ENCODE measurements at places on chromosomes 2 and 18.

- no peak for DNase-seq
These were observed 146.1 kb upstream of the LINC00305 start for GRCh38 chr18:64294967-64295366.

GRCh38 chr2:65299246-65299645 lies 71.6 kb downstream of the ACTR2 start:
- DNase-seq = no peak

DNA sequence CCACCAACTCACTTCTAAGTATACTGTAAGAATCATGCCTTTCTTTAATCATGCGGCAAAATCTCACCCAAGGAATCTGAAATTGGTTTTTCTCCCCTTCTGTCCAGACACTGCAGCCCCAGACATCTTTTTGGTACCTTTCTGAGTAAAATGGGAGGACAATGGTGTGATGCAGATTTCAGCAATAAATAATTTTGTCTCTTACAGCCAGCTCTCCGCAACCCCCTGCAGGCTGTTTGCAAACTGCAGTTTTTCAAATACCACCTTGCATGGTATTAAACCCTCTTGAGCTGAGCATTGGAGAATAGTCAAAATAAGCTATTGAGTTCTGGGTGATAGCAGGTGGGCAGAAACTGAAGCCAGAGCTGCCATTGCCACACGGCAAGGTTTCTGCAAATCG lies 32.2 kb downstream of the GPR39 start:
- no peak for DNase-seq

GRCh38 chr2:105919191-105919811 lies 174.6 kb downstream of the NCK2 start:
- DNase-seq = no peak

DNA sequence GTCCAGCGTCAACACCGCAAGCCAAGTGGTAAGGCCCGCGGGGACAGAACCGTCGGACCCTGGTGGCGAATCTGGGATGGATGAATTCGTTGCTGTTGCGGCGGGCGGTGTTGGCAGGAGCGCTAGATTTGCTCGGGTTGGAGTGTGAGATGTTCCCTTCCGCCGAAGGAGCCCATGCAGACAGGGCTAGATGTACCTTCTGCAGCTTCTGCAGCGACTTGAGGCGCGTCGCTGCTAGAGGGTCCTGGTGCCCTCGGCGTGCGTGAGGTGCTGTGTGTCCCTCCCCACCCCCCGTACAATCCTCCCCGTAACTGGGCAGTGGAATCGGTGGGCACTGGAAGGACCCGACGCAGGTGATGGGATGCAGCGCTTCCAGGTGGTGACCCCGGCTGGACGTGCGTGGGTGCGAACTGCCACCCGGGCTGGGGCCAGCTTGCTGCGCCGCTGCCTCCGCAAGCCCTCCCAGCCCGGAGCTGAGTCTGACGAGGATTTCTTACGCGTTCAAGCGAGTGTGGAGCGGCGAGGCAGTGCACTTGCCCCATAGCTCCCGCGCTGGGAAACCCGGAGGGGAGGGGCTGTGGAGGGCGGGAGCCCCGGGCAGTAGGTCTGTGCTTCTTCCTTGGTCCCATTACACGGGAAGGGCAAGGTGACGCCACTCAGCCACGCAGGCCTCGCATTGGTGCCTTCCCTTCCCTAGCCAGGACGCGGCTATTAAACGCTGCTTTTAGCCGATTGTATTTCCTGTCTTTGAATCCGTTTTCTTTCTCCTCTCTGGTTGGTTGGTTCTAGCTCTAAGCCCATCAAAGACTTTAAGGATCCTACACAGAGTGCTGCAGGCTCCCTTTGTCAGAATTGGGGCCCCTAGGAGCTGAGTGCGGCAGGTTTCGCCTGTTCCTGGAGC lies 34.2 kb downstream of the CHRNA1 start:
- no peak for DNase-seq

DNA sequence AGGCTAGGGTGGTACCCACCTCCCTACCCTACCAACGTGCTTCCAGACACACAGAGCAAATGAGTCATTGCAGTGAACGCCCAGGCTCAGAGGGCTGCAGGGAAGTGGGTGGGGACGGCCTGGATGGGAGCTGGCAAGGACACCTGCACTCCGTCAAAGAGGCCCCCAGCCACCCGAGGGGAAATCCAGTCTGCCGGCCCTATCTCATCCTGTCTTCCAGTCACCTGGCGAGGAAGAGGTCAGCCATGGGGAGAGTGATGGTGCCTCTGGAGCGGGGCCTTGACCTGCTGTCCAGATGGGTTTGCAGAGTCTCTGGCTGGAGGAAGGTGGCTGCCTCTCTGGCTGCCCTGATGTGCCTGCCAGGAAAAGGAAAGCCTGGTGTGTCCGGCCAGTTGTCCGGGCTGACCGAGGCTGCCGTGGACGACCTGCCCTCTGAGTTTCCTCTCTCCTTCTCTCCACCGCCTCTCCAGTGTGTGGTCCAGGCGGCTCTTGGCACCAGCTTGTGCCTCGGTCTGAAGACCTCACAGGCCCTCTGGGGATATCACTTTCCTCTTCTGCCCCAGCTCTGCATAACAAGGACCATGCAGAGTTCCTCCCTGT lies 209.7 kb upstream of the COPS8 start:
- DNase-seq = no peak

GRCh38 chr2:101766871-101767739 lies 69.6 kb downstream of the MAP4K4 start:
- DNase-seq = no peak

DNA sequence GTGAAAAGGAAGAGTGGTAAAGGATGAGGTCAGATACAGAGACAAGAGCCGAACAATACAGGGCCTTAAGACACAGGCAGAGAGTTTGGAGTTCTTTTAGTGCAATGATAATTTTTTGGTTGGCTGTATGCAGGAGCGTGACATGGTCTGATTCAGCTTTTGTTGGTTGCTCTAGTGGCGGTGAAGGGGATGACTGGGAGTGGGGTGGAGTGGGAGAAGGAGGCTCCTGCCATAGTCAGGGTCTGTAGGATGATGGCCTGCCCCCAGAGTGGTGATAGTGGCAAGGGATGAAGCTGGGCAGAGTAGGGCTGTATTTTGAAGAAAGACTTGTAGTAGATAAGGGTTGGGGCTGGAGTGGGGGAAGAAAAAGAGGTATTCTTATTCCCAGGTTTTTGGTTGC lies 306.6 kb upstream of the VWC2L start:
- DNase-seq = no peak

DNA sequence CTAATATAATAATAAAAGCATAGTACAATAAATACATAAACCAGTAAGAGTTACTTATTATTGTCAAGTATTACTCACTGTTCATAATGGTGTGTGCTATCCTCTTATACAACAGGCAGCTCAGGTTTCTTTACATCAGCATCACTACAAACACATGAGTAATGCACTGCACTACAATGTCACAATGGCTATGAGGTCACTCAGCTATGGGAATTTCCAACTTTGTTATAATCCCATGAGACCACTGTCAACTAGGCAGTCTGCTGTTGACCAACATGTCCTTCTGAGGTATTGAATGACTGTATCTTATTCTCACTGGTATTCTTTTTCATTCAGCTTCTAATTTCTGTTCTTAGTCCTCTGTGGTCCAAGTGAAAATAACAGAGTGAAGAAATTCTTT lies 250.4 kb upstream of the DSEL start:
- DNase-seq = no peak

DNA sequence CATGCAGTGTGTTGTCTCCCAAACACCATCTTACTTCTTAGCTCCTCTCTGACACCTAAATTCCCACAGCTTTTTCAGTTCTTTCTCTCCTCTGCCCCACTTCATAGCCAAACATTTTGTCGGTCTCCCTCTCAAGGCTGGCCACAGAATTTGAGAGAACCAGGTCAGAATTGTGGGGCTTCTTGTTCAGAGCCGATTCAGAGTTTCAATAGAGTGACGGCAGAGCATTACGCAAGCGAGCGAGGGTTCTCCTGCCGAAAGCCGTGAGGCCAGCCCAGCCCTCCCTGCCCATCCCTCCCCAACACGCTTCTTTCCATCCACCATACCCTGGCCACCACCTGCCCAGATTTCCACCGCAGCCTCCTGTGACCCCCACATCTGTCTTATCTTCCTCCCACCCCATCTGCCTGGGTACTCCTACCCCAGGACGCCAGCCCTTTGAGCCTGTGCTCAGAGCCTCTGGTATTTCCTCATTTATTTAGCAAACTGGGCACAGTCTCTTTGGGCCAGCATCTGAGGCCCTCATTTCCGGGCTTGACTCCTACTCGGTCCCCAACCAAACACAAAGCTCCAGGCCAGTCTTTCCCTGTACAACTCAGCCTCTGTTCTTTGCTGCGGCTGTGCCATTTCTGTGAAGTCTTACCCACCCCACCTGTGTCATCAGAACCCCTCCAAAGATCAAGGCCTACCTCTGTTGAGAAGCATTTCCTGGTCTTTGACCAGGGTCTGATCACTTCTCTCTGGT lies 70.0 kb upstream of the MAP4K4 start:
- no peak for DNase-seq

- DNase-seq = no peak
These were observed 32.7 kb downstream of the ALMS1 start for GRCh38 chr2:73418343-73418742.

DNA sequence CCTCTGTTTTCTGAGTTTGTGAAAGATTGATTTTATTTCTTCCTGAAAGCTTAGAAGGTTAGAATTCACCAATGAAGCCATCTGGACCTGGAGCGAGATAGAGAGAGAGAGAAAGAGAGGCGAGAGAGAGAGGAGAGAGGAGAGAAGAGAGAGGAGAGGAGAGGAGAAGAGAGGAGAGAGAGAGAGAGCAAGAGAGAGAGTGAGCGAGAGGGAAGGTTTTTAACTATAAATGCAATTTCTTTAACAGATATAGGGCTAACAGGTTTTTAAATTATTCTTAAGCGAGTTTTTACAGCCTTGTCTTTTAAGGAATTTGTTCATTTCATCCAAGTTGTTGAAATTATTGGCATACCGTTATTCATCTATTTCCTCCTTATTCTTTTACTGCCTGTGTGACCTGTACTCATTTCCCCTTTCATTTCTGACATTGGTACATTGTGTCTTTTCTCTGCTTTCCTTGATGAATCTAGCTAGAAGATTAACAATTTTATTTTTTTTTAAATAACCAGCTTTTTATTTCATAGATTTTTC lies 56.1 kb downstream of the BABAM2 start:
- no peak for DNase-seq

DNA sequence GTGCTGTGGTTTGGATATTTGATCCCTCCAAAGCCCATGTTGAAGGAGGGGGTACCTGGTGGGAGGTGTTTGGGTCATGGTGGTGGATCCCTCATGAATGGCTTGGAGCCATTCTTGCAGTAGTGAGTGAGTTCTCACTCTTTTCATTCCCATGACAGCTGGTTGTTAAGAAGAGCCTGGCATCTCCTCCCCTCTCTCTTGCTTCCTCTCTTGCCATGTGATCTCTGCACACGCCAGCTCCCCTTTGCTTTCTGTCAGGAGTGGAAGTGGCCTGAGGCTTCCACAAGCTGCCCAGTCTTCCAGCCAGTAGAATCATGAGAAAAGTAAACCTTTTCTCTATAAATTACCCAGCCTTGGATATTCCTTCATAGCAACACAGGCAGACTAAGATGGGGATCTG lies 8.6 kb downstream of the ADD2 start:
- DNase-seq = no peak

GRCh38 chr2:39290433-39290832 lies 46.7 kb upstream of the CDKL4 start:
- DNase-seq = no peak

GRCh38 chr2:221505605-221506004 lies 66.5 kb downstream of the EPHA4 start:
- no peak for DNase-seq

All from NCI-H1048 (cell line).